ENCODE measurements at places on chromosomes 16 and 17.

GRCh38 chr17:66595893-66596292, 239.0 kb upstream of the CACNG5 start:
- DNase-seq = no peak

DNA sequence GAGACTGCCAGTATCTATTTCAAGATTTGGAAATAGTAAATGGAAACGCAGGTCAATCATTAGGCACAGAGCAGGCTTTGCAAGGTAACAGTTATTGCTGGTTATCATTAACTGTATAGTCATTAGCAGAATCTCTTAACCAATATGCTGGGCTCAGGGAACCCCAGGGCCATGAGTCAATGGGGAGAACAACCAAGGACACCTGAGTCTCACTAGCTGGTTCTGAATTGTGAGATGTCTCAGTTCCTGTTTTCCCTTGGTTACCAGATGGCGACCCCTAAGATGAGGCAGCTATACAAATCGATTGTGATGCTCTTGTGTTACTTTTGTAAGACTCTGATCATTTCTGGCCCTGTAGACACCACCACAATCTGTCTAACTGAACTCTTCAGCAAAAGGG, 385.3 kb downstream of the HAPSTR1 start:
- no peak for DNase-seq

- DNase-seq = no peak
Observed at GRCh38 chr17:49576917-49577649, 1.4 kb downstream of the NXPH3 start.

GRCh38 chr17:41658846-41659245, 29.8 kb upstream of the EIF1 start:
- no peak for DNase-seq

- DNase-seq = no peak
Observed at GRCh38 chr17:73940511-73940910, 263.0 kb upstream of the RPL38 start.

GRCh38 chr17:78111727-78112517, 16.6 kb downstream of the TMC6 start:
- no peak for DNase-seq

DNA sequence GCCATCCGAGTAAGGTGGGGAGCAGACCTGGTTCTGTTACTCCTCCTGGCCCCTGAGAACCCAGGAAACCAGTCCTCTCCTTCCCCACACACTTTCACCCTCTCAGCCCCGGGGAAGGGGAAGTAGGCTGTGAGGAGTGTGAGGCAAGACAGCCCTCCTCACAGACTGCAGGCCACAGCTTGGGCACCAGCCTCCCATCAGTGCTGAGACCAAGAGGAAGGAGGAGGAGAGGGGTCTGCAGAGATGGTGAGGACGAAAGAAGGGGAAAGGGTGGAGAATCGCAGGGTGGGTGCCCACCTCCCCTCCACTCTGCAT, 7.0 kb downstream of the G6PC3 start:
- DNase-seq = no peak

DNA sequence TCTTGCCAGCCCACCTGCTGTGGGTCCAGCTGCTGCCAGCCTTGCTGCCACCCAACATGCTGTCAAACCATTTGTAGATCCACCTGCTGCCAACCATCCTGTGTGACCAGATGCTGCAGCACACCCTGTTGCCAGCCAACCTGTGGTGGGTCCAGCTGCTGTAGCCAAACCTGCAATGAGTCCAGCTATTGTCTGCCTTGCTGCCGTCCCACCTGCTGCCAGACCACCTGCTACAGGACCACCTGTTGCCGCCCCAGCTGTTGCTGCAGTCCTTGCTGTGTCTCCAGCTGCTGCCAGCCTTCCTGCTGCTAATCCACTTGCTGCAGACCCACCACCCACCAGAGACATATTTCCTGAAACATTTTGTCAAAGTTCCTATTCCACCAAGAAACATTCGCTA, 641 bp downstream of the KRTAP9-1 start:
- DNase-seq = no peak
